ENCODE measurements at places on chromosomes 12 and 14. TPM values are rescaled to one million over a fixed set of nuclear protein-coding genes. Genes with fewer than 3 reads are reported as not detected.

PTPN21 gene
- 39.3 TPM for total RNA-seq

BIN2 gene
- 13.4 TPM for total RNA-seq

KRT72 gene
- 0.17 TPM for total RNA-seq

DTD2 gene
- 33.3 TPM for total RNA-seq

- peak; percentile 29 for DNase-seq
These were observed 69.4 kb upstream of the BDKRB2 start for GRCh38 chr14:96135285-96135684.

GRCh38 chr14:77039285-77040058 lies 11.0 kb upstream of the IRF2BPL start:
- DNase-seq: peak; percentile 86

DNA sequence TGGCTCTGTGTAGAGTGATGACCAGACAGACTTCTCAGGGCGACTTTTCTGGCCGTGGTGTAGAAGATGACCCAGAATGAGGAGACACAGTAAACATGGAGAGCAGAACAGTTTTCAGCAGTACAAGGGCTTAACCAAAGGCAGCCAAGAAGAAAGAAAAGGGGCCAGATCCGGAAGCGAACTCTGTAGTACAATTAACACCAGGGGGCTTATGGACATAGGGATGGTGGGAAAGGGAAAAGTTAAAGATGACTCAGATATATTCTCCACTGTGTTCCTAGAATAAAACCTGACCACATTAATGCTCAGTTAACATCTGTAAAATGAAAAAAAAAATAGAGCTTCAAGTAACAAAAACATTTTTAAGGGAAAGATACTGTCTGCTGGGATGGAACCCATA lies 60.2 kb downstream of the LGR5 start:
- DNase-seq: no peak
